ENCODE measurements at places on chromosomes 11 and 22.

GRCh38 chr22:45987136-45987861 lies 10.3 kb upstream of the WNT7B start:
- DNase-seq, result no peak

DNA sequence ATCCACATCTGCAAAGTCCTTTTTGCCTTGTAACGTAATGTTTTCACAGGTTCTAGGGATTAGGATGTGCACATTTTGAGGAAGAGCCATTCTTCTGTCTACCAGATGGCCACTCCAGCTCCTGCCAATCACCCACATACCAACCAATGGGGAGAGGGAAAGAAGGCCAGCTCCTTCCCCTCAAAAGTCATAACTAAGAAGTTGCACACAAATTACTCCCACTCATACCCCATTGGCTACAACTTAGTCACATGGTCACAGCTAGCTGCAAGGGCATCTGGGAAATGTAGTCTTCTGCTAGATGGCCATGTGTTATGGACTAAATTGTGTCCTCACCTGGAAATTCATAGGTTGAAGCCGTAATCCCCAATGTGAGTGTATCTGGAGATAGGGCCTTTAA lies 15.4 kb upstream of the MYOD1 start:
- DNase-seq, result no peak

DNA sequence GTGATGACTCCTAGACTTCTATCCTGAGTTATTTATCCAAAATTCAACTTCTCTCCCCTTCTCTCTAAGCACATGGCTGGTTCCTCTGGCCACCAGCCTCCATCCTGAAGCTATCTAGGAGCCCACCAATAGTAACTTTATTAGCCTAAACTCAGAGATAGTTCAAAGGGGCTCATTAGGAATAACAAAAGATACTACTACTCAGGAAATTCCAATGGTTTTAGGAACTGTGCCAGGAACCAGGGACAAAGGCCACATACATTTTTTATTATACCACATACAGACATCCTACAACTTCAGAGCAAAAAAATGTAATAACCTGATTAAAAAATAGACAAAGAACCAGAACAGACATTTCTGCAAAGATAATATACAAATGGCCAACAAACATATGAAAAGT lies 27.9 kb downstream of the SLC25A17 start:
- DNase-seq, result peak; percentile 68

DNA sequence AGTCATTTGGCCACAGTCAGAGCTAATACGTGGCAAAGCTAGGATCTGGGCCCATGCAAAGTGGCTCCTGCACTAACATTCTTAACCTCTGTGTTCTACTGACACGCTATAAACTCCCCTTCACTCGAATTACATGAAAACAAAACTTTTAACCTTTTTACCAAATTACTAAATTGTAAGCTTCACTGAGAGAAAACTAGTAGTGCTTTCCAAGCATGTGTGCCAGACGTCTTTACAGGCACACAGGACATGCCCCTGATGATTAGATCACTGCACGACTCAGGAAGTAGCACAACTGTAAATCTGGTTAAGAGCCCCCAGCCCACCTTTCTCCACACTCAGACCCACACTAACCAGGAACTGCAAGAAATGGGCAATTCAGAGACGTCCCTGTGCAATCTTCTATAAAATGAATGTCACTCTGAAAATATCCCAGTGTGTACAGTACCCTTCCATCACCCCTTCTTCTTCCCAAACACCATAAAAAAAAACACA lies 16.1 kb downstream of the PHF21A start:
- DNase-seq, result no peak

- no peak for DNase-seq
Measured at GRCh38 chr11:94972700-94973098, 657 bp downstream of the CWC15 start.

- no peak for DNase-seq
Measured at GRCh38 chr11:30481330-30481729, 104.8 kb downstream of the MPPED2 start.

GRCh38 chr11:61390161-61390560 lies 2.2 kb upstream of the TMEM216 start:
- DNase-seq, result no peak

- DNase-seq, result no peak
Measured at GRCh38 chr22:33337524-33337923, 279.3 kb upstream of the SYN3 start.

GRCh38 chr11:2554338-2555207 lies 109.8 kb downstream of the KCNQ1 start:
- no peak for DNase-seq

GRCh38 chr11:61413496-61413895 lies 16.3 kb downstream of the CPSF7 start:
- DNase-seq, result no peak

DNA sequence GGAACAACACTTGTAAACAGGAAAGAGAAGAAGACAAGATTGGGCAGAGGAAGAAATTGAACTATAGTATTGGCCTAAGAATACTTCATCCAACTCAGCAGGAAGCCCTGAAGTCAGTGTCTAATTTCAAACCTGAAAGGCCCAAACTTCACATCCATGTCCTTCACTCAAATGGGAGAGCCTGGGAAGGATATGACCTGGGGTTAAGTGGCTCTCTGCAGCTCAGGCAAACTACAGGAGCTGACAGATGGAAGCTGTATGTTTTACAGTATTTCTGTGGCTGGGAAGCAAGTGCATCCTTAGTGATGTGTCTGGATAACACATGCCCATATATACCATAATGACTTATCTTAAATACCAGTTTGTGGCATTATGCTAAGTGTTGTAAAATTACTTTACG lies 196.2 kb downstream of the SOX6 start:
- no peak for DNase-seq

DNA sequence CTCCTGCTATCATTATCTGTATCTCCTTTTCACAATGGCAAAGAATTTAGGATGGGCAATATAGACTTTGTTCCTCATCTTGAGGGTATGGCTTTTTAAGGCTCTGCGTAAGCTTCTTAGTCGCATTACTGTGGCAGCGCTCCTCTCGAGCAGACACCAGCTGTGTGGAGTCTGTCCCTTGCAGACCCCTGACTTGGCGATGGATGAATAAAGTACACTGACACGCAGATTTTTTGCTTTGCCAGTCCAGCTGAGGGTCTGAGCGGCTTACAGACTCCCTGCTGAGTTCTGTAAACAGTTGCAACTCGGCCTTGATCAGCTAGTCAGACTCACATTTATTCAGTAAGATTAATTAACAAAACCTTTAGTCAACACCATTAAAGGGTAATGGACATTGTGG lies 390.0 kb upstream of the CNTN5 start:
- no peak for DNase-seq

GRCh38 chr11:63869683-63870082 lies 30.8 kb downstream of the MARK2 start:
- no peak for DNase-seq

DNA sequence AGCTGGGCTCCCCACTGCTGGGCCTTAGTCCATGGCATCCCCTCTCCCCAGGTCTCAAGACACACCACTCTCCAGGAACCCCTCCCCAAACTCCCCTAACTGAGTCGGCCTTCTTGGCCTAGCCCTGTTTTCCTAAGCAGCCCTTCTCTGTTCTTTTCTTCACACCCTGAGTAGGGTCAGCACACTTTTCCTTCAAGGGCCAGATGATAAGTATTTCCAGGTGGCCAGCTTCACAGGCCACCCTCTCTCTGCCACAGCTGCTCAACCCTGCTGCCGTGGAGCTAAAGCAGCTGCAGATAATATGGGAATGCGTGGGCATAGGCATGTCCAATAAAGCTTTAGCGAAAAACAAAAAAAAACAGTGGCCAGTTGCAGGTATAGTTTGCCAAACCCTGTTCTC lies 24.1 kb downstream of the DGCR2 start:
- DNase-seq, result no peak

GRCh38 chr22:38567531-38568285 lies 2.3 kb downstream of the DMC1 start:
- DNase-seq, result peak; percentile 61

DNA sequence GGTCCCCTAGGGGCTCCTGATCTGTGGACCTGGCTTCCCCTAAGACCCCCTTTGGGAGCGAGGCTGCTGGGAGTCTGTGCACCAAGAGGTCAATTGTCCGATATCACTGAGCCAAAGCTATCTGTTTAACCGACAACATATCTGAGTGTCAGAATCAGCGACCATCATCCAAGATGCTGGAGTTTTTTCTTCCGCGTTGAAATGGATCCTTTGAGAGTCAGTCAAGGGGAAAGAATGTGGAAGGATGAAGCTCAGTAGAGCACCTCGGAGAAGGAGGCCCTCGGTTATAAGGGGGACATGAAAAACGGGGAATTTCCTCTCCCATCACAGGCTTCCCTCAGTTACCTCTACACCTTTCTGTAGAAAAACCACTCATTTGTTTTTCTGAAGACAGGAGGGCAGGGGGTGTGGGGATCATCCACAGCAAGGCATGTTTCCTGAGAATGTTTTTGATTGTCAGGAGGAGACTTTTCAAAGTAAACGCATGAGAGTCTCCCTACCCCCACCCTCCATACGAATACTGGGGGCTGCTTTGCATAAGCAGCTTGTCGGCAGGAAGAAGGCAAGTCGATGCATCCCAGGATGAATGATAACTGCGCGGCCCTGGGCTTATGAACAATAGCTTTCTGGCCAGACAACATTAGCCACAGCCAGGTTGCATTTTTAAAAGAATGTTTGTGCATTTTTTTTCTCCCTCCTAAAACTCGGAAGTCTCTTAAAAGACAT lies 37.7 kb upstream of the CCND1 start:
- no peak for DNase-seq

- DNase-seq, result no peak
Measured at GRCh38 chr11:131079036-131079435, 162.8 kb upstream of the SNX19 start.

DNA sequence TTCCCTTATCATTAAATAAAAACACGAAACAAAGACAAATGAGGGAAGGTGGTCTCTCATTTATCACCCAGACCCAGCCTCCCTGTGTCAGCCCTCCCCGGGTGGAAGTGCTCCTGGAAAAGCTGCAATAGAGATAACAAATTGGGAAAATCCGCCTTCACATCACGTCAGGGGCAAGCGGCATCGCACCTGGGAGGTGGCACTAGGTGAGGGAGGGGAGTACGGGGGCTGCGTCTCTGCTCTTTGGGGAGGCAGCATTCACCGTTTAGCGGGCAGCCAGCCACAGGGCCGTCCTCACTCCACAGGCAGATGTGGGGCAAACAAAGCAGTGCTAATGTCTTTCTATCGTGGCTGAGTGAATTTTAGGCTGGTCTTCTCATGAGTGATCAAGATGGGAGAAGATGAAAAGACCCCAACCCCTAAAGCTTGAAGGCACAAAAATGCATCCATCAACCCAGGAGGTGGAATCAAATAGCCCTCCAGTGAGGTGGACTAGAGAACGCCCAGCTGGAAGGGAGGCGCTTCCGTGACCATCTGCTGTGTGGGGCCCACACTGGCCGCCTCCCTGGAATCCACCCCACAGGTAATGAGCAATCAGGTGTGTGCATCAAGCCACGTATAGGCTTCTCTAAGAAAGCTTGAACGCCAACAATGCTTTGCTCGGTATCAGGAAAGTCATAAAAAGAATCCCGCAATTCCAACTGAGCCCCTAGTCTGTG lies 629.5 kb downstream of the BRD1 start:
- DNase-seq, result no peak

DNA sequence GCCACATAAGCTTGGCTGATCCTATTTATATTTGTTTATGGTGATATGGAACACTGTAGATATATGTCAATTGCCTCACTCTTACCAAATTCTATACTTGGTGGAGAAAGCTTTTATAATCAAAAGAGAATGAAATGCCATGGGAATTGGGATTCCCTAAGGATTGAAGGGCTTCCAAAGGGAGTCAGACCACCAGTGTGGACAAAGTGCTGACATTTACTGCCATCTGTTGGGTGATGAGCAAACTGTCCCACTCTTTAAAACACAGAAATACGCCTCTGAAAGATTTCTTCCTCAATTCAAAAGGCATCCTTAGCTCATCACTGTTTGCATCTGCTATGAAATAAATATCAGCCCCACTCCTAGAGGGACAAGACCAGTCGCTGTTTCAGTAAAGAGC lies 7.1 kb downstream of the SLC1A2 start:
- DNase-seq, result peak; percentile 65

- peak; percentile 76 for DNase-seq
Measured at GRCh38 chr22:25368271-25368670, 148.8 kb downstream of the CRYBB2 start.

DNA sequence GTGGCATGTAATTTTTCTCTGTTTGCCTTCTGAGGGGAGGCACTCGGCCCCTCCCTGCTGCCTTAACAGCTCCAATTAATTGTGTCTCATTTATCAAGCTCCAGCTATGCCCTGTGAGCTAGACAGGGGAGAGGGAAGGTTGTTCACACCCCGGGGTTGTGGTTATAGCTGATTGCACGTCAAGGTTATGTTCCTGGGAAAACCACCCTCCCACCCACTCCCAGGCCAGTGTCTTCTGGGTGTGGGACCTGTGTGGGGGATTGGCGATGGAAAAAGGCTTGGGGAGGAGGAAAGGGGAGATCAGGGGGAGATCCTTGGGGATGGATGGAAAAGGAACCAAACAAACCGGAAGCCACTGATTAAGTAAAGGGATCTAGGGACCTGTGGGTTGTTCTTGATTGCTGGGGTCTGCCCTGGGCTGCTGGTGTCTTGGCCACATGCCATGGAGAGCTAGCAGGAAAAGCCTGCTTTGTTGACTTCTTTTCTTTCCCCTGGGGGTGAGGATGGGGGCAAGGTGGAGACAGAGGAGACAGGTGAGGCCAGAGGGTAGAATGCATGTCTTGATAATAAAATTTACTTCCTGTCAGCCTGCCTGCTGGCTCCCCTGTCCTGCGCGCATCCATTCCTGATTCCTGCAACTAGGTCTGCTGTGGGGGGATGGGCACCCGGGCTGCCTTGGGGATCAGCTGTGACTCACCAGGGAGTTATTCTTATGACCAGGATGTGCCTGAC lies 13.5 kb upstream of the SORL1-AS1 start:
- DNase-seq, result peak; percentile 96

DNA sequence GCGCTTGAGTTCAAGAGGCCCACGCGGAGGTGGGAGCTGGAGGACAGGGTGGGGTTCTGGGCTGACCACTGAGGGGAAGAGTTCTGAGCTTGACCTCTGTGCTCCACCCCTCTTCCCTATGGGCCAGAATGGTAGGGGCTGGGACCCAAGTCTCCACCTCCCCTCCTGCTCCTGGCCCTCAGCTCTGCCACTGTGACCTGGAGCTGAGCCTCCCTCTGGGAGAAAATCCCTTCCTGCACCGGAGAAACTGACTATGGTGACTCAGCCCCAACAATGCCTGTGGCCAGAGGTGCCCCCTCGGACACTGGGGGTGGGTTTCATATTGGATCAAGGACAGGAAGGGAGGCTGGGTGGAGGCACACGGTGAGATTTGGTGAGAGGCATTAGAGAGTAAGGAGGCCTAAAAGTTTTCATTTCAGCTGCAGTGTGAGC lies 23.0 kb downstream of the RELT start:
- peak; percentile 43 for DNase-seq

DNA sequence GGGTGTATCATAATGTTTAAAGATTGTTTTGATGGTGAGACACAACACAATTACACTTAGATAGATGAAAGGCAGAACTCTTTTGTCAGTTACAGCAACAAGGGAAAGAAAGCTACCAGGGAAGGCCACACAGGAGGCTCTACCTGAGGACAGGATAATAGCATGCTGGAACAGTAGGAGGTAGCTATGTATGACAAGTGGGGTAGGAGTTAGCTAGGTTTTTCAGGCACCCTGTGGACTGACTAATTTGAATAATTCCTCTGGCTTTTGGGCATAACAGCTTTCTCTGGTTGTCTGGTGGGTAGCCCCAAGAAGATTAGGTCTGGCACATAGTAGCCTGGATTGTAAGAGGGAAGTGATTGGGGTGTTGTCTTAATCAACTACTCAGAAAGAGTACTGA lies 475.4 kb upstream of the CHORDC1 start:
- DNase-seq, result no peak

- DNase-seq, result no peak
Measured at GRCh38 chr11:116851626-116852025, 14.2 kb upstream of the APOA1 start.

- DNase-seq, result no peak
Measured at GRCh38 chr11:119051440-119052162, 5.4 kb downstream of the HYOU1 start.

All from fibroblast of skin of scalp (primary cell).